ENCODE measurements at places on chromosomes 12 and 14.
A peak's percentile ranks its signal among the peaks of the same experiment; 100 is the strongest.

DNA sequence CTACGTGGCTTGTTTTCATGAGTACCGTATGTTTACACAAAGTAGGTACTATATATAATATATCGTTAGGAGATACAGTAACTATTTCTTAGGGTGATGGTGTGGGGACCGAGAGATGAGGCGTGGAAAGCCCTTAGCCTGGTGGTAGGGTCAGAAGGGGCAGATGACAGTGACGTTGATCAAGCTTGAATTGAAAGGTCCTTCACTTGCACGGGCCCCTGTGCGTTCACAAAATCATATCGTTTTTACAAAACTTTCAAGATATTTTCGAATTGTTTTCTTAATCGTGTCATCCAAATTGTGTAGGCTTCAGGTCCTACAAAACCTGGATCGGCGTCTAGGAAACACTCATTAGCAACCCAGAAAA, 881 bp upstream of the SOS2 start:
- no peak for DNase-seq

DNA sequence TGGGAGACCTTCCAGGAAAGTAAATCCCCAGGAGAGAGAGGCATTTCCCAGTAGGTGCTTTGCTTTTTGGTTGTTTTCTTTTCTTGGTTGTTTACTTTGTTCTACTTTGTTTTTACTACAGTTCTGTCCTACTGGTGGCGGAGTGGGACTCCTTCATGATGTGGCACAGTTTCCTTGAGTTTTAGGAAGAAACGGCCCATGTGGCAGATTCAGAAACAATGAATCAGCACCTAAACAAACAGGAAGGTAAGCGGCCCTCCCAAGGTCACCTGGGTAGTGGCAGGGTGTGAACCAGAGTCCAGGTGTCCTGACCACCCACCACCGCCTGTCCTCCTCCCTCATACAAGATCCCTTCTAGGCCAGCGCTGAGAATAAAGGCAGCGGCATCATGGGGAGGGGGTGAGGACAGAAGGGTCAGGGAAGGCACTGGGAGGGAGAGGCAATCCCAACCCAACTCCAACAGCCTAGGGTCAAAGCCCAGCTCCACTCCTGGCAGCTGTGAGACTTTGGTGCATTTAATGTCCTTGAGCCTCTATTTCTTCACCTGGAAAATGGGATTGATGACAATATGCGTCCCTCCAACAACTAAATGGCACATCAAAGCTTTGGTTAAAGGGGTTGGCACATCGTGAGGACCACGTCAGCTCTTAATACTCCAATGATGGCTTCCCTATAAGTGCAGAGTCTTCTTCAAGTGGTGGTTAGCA, 111.5 kb upstream of the BCL2L14 start:
- peak; percentile 30 for DNase-seq

DNA sequence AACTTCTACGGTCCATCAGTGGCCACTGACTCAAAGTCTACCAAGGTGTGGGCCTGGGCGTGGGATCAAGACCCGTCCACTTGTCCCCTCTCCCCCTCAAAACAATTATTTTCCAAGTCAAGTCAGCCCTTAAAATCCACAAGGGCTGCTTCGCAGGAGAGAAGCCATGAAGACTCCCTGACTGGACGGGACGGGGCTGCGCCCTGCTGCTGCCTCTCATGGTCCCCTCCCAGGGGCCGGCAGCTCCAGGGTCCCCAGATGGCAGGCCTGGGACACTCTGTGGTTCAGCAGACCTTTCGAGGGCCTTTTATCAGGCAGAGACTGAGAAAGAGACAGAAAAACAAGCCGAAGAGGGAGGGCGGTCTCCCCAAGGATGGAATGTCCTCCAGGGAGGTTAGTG, 10.8 kb downstream of the NGB start:
- no peak for DNase-seq

- DNase-seq: peak; percentile 89
Observed at GRCh38 chr12:98754095-98754494, 109.0 kb downstream of the APAF1 start.

GRCh38 chr14:104967386-104968152, 10.6 kb downstream of the AHNAK2 start:
- DNase-seq: peak; percentile 55

DNA sequence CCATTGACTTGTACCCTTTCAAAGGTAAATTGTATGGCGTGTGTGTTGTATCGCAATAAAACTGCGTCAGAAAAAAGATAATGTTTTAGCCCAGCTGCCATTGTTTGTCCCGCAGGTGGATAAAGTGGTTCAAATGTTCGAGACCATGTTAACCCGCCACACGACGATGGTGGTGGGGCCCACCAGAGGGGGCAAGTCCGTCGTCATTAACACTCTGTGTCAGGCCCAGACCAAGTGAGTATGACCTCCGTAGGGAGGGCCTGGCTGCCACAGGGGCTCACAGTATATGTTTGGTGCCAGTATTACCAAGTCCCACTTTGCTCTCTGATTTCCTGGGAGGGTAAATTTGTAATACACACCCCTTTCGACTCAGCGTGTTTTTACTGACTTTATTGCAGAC, 96.9 kb downstream of the DNAH10 start:
- DNase-seq: no peak

DNA sequence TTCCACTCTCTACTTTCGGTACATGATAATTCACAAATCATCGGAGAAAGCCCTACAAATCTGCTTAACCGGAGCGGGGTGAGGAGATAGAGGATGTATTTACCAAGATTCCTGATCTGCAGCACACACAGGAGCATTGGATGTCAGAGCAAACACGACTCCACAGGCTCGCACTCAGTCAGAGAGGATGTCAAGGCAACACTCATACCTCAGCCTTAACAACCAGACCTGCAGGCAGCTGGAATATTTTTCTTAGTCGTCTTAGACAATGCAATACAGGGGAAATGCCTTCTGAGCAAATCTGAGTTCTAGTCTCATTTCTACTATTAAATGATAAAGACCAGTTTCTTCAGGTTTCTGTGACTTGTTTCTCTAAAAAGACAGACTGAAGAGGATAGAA, 159.3 kb upstream of the CPNE8 start:
- no peak for DNase-seq

DNA sequence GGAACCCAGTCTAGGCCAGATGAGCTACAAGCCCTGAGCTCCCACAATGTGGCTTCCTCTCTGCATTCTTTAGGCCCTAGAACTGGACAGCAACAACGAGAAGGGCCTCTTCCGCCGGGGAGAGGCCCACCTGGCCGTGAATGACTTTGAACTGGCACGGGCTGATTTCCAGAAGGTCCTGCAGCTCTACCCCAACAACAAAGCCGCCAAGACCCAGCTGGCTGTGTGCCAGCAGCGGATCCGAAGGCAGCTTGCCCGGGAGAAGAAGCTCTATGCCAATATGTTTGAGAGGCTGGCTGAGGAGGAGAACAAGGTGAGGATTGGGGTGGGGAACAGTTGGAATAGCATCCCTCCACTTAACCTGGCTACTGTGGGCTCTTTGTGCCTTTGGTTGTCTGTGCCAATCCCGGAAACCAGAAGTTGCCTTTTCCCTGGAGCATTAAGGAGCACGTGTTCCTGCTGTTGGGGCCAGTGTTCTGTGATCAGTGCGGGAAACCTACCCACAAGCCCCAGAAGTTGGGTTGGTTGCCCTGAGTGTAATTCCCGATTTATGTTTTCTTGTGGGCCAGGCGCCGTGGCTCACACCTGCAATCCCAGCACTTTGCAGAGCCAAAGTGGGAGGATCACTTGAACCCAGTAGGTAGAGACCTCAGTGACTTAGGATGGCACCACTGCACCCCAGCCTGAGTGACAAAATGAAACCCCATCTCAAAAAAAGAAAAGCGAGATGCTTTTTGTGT, 6.4 kb downstream of the FKBP4 start:
- no peak for DNase-seq

DNA sequence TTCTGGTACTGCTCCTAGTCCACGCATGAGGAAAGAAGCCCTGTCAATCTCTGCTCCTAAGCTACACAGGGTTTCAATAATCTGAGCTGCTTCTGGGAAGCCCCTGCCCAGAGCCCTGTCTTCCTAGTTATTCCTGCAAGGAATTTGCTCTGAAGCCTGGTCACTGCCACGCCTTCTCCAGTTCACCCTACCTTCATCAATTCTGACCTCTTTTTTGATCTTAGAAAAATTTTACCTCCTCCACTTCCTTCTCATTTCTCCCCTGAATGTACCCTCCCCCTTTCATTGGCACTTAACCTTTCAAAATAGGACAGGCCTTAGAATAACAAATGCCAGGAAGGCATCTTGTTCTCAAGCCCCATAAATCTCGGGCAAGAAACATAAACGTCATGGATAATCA, 14.9 kb upstream of the LRRK2 start:
- DNase-seq: no peak

- peak; percentile 88 for DNase-seq
Observed at GRCh38 chr12:50074936-50075807, 10.0 kb upstream of the SMARCD1 start.

- DNase-seq: no peak
Observed at GRCh38 chr14:35482994-35483515, 50.9 kb upstream of the INSM2 start.

GRCh38 chr14:33675415-33676130, 275.3 kb downstream of the EGLN3 start:
- DNase-seq: peak; percentile 48

DNA sequence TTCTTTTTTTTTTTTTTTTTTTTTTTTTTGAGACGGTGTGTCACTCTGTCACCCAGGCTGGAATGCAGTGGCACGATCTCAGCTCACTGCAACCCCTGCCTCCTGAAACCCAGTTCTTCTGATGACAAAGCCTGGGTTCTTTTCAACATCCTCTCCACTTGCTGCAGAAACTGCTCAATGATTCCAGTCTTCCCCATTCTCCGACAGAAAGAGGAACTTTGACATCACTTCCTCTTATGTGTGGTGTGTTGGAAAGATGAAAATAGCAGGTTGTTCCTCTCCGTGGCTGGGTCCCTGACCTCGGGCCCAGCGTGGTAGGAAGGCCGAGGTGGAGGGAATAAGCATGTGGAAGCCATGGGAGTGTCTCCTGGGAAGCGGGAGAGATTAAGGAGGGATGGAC, 198.4 kb downstream of the PHETA1 start:
- DNase-seq: no peak

- DNase-seq: no peak
Observed at GRCh38 chr12:25366122-25366521, 115.4 kb upstream of the KRAS start.

DNA sequence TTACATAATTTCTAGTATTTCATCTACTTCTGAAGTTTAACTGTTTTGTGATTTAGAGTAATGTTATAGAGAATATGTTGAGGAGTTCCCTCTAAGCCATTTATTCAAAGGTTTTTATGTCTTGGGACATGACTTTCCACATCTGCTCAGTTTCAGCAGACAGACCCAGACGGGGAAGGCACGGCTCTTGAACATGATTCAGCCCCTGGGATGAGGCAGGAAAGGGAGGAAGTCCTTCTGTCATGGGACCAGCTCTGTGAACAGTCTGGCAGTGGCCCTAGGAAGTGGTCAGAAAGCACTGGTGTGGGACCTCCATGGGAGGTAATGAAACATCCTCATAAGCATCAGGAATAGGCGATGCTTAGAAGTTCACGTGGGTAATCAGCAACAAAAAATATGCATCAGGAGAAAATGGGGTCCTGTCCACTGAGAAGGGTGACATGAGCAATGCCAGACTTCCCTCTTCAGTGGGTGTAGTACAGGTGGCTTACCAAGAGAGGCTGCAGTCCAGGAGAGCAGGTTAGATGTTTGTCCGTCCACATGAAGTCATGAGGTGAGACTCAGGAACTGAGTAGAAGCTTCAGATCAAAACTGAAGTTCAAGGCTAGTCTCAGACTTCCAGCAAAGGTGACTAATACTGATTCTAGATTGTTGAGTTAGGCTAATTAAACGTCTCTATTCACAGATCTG, 248.5 kb downstream of the IPO8 start:
- DNase-seq: no peak

DNA sequence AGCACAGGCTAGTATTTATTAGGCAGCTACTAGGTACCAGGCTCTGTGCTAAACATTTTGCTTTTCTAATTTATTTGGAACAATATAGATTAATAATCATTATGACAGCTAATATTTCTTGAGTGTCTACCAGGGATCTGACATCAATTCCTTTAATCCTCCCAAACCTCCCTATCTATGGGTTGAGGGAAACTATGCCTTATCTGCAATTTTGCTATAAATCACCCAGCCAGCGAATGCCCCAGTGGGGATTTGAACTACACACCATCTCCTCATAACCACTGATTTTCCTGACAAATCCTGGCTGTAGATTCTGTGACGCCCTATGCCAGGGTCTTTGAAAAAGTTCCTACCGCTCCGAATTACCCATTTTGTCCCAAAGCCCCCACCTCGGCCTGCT, 21.4 kb upstream of the PLEKHG3 start:
- DNase-seq: no peak

- DNase-seq: no peak
Observed at GRCh38 chr12:13981296-13981962, at the start of gene GRIN2B. Gene GRIN2B, minus strand, starts transcription at chr12:13981602. Its CDS starts 115,394 bp downstream, at chr12:13866208.

- no peak for DNase-seq
Observed at GRCh38 chr12:47391566-47391965, 311.8 kb upstream of the AMIGO2 start.

DNA sequence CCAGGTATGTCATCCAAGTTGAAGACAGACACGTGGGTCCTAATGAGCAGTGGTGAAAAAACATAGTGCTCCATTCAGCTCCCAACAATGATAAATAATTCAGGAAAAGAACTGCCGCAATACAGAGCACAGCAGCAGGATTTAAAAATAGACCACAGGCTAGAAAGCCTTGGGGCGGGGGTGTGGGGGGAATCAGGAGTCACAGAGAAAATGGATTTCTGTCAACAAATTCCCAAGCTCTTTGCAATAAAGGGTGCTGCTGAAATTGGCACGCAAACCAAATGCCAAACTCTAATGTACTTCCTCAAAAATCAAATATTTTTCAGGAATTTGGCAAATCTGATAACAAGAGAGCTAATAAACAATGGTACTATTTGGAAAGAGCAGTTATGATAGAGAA, 58.6 kb downstream of the R3HDM2 start:
- DNase-seq: peak; percentile 76

DNA sequence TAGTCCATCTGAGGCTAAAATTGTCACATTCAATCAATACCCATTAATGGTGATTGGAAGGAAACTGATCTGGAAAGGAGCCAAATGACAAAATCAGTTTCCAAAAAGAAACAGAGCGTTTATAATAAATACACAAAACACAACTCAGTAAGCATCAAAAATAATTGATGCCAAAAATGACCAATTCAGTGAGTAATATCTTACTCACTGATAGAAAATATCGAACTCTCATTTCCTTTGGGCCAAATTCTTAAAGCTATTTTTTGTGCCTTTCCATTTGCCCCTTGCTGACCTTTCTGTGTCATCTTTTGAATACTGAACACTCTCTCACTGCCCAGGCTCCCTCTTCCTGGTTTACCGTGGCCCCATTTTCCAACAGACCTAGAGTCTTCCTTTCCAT, 22.5 kb upstream of the ATP2B1 start:
- peak; percentile 50 for DNase-seq

GRCh38 chr12:11540156-11540555, 109.3 kb upstream of the ETV6 start:
- DNase-seq: no peak

Data from EH (cell line).